Cortex of kidney (tissue), 1 donor: ENCODE measurements at places on chromosomes 13 and 19.

- no peak for DNase-seq
Measured at GRCh38 chr19:29658221-29658991, 6.9 kb upstream of the PLEKHF1 start.

GRCh38 chr13:84845907-84846619, 953.2 kb downstream of the SLITRK6 start:
- DNase-seq = no peak

- DNase-seq = no peak
Measured at GRCh38 chr13:45016792-45017425, 27.6 kb downstream of the GPALPP1 start.

GRCh38 chr19:32397671-32398101, 7.9 kb upstream of the DPY19L3 start:
- DNase-seq = no peak

DNA sequence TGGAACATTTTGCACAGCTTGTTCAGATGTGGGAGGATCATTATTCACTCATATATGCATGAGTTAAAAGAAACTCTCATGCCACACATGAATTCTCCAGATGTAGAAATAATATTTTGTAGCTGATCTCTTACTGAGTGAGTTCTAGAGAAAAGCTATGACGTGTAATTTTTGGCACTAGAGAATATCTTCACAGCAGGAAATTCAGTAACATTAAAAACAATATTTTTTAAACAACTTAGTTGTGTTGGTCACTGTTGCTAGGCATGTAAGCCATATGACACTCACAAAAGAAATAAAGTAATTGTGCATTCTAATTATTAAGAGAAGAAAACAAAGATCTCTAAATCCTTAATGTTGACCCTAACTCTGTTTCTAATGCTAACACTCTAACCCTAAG, 371.4 kb upstream of the SLC10A2 start:
- DNase-seq = no peak

DNA sequence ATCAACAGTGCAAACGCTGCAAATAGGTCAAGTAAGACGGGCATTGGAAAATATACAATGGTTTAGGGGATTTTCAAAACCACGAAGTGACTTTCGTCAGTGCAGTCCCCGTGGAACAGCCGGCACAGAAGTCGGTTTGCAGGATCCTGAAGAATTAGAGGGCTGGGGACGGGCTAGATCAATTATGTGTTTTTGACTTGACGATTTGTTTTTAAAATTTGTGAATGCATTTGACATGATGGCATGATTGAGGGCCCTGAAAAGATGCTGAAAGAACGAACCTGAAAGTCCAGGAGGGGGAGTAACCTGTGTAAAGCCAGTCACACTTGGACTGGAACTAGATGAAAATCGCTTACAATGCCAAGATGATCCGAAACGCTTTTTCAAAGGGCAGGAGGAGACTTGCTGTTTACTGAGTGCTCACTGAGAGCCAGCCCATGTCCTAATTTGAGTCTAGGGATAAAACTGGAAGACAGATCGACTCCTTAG, 8.9 kb upstream of the DGKH start:
- no peak for DNase-seq

- DNase-seq = no peak
Measured at GRCh38 chr19:1155352-1156304, 18.4 kb downstream of the SBNO2 start.

DNA sequence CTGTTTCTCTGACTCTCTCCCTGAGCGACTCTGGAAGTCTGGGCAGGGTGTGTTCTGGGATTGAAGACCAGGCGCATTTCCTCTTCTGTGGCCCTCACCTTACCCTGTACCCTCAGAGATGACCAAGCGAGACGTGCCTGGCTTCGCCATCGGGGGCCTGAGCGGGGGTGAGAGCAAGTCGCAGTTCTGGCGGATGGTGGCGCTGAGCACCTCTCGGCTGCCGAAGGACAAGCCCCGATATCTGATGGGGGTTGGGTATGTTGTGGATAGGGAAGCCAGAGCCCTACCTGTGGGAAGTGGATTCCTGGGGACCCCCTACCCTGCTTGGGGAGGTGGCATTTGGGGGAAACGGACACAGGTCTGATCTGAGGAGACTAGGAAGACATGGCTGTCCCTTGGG, 5.8 kb upstream of the DNM2 start:
- no peak for DNase-seq

DNA sequence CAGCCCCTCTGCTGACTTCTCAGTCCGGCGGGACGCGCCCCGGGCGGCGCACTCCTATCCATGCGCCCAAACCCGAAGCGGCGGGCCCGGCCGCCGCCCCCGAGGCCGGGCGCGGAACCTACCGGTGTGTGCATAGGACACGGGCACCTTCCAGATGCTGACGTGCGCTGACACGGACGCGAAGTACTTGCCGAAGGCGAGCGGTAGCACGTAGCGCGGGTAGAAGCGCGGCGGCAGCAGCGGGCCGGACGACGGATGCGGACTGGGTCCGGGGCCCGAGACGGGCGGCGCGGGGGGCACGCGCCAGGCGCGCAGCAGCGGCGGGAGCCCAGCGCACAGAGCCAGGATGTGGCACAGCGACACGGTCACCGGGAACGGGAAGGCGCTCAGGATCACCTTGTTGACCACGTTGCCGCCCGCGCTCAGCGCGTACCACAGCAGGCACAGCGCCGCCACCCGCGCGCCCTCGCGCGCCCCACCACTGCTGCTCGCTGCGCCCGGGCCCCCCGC, 338 bp downstream of the SLC35E1 start:
- DNase-seq = no peak

- DNase-seq = no peak
Measured at GRCh38 chr13:102089177-102089576, 312.7 kb downstream of the FGF14 start.

DNA sequence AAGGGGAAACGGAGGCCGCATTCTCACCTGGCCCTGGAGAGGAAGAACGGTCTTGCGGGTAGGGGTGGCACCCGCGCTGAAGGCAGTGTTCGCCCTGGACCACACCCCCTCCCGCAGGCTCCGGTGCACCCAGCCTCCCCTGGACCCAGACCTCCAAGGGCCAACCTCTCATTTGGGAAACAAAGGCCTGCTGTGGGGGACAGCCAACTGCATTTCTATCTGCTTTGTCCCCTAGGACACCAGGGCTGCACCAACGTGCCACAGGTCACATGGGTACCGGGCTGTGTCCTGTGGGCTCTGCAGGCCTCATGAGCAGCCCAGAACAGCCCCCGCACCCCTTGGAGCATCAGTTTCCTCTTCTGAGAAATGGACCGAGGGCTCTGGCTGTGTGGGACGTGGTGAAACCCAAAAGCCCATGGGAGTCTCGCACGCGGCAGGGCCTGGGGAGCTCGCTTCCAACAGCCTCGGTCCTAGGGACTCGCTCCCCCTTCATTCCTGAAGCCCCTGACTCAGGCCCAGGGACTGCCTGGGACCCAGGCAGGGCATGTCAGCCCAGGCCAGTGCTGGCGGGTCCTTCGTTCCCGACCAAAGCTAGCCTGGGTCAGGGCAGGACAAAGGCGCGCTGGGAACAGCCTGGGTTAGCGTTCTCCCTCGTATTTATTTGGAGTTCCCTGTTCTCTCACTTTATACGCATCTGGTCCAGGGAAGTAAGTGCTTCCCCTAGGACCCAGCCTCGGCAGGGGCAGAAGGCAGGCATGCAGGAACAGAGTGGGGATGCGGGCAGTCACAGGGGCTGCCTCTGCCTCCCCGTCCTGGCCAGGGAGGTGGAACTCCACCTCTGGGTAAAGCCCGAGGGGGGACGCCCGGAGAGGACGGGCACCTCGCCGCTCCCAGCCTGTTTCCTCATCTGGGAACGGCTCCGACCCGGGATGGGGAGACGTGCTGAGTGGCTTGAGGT, 4.6 kb downstream of the TCF3 start:
- DNase-seq = no peak

GRCh38 chr19:6236310-6237291, 43.2 kb downstream of the MLLT1 start:
- no peak for DNase-seq

GRCh38 chr19:2337329-2337707, 8.8 kb downstream of the SPPL2B start:
- DNase-seq = no peak

GRCh38 chr13:54016542-54016941, 987.9 kb downstream of the OLFM4 start:
- no peak for DNase-seq

DNA sequence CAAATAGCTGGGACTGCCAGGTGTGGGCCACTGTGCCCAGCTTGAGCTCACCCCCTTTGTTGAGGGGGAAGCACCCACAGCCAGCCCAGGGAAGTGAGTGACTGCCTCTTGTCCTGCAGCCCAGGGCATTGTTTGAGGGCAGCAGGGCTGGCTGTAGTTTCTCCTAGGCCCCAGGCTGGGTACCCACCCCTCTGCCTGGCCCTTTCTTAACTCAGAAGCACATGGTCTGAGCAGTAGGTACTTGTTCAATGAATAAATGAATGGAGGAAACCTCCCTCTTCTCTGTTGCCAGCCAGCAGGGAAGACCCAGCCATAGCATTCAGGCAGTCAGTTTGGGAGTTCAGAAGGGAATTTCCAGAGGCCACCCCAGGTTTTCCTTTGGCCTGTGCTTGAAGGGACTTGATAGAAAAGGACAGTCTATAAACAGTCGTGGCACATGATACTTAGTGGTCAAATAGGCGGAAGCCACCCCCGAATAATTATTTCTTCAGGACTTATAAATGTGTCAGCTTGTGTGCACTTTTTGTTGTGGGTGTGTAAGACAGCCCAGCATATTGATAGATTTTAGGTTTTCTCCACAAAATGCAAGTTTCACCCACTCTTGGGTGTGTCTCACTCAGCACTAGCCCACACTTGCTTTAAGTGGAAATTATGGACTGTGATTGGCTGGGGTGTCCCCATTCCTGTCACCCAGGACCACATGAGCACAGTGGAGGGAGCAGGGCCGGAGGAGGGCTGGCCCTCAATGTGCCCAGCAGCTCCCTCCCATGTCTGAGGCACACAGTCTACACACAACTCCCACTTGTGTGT, 33.1 kb downstream of the GATAD2A start:
- DNase-seq = no peak
